ENCODE measurements at places on chromosomes 7 and 10. TPM values are rescaled to one million over a fixed set of nuclear protein-coding genes. Genes with fewer than 3 reads are reported as not detected.

LIPM gene
- total RNA-seq: not detected

DNA sequence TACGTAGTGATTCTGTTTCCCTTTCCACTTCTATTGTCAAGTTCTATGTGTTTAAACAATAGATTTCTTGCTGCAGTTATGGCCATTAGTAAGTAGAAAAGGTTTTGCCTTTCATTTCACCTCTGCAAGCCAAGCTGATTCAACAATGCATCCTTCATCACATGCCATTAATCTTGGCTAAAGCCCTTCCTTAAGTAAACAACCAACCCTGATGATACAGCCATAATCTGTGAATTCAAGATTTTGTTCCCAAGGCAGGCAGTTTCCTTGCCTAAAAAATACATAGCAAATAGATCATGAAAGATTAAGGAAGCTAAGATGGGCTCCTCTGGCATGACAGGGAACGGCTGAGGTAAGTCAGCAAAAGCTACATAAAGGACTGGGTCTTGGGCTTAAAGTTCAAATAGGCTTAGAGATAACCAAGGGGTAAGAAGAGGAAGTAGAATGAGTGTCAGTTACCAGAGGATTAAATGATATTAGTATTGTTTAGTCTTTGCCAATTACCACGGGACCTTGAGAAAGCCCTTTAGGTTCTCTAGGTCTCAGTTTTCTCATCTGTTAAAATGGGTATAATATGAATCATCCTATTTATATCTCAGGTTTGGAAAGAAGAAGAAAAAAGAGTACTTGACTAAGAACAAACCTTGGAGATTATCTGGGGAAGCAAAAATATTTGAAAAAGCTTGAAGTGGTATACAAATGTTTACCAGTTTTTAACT is 35.9 kb upstream of the ANK3 start:
- no peaks in the 10 kb centered on the region for H3K36me3 ChIP-seq
- H3K27me3 ChIP-seq: no peaks in the 10 kb centered on the region
- H3K4me3 ChIP-seq: no peak overlapping the region
- DNase-seq: no peak
- H3K27ac ChIP-seq: no peak overlapping the region

CUZD1 gene
- total RNA-seq: not detected

NKX2-3 gene
- not detected for total RNA-seq

- no peaks in the 10 kb centered on the region for H3K36me3 ChIP-seq
- peak; percentile 63 for DNase-seq
- H3K4me3 ChIP-seq: no peak overlapping the region
- H3K4me1 ChIP-seq: no peaks in the 10 kb centered on the region
- H3K27me3 ChIP-seq: peaks cover 5% of the 10 kb centered on the region
Measured at GRCh38 chr10:75916906-75917305, 485.5 kb downstream of the LRMDA start.

DNA sequence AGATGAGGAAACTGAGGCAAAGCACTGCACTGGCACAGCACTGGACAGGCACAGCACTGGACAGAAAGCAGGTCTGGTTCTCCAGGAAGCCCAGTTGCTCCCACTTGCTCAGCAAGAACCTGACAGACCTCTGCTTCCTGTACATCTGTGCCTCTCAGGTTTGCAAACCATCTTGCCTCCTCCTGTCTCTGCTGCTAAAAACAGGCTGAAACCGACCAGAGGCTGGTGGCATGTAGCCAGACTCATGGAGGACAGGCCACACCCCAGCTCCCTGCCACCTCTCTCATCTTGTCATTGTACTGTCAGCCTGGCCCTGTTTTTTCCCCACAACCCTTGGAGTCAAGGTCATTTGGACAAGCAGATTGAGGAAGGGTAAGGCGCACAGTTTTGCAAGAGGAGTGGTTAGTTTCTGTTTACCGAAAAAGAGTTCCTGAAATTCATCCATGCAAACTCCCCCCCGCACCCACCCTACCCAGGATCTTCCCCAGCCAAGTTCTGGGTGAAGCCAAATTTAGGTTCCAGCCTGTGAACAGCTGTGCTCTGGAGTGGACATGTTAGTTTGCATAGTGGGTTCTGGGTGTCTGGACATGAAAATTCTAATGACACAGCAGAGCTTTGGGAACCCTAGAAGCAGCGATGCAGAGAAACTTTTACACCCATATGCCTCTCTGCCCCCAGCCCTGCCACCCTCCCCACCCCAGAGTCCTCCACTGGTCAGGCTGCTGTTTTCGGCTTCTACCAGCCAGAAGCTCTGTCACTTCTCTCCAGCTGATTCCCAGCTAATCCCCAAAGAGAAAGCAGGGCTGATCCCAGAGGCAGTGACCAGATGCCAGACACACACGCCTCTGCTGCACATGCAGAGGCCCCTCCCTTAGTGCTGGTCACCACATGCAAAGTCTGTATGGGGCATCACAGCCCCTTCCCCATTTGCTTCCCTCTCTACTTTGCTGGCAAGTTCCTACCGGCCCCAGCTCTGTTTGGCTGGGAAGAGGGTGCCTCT is 8.5 kb upstream of the C10orf105 start:
- H3K4me1 ChIP-seq: peaks cover 4% of the 10 kb centered on the region
- H3K36me3 ChIP-seq: no peaks in the 10 kb centered on the region
- no peak overlapping the region for H3K27ac ChIP-seq
- no peak overlapping the region for H3K4me3 ChIP-seq

SPDYE9 gene
- total RNA-seq: not detected

CHN2 gene
- 14.9 TPM for total RNA-seq

DNA sequence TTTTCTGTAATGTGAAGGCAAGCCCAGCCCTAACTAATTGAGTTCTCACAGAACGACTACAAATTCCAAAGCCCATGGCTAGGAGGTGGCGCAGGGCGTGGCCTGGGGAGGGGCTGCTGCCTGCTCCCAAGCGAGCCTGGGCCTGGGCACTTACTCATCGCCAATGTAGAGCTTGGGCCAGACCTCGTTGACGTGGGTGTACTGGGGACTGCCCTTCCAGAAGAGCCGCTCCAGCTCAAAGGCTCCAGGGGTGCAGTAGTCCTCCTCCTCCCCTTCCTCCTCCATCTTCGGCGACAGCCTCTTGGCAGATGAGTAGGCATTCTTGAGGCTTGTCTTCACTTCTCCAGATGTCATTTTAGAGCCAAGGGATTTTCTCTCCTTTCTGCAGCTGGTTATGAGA is 53.3 kb upstream of the SAMD8 start:
- peaks cover 13% of the 10 kb centered on the region for H3K4me1 ChIP-seq
- no peak overlapping the region for H3K27ac ChIP-seq
- H3K4me3 ChIP-seq: no peak overlapping the region
- DNase-seq: no peak
- no peaks in the 10 kb centered on the region for H3K36me3 ChIP-seq

IL15RA gene
- total RNA-seq: 0.18 TPM

DNA sequence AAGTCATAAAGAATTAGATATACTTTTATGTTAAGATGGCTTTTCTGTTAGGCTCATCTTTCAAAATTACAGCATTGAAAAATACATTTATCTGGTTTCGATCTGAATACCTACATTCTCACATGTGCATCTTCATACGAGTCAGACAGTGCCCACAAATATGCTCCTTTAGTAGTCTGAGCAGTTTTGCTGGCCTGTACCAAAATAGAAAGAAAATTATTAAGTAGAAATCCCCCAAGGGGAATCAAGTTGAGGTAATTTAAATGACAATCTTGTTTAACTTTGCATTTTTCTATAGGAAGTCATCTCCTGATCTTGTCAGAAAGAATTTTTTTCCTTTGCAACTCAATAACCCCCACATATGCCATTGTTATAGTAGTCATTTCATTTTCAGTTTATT is 287.4 kb upstream of the SEMA3D start:
- no peak overlapping the region for H3K27ac ChIP-seq
- no peaks in the 10 kb centered on the region for H3K4me1 ChIP-seq
- H3K36me3 ChIP-seq: no peaks in the 10 kb centered on the region
- no peak overlapping the region for H3K4me3 ChIP-seq
- no peaks in the 10 kb centered on the region for H3K27me3 ChIP-seq

All from endodermal cell (in vitro differentiated cells).